ENCODE measurements at places on chromosomes 13 and 19.

- DNase-seq: no peak
Observed at GRCh38 chr19:4362831-4363545, 19.6 kb downstream of the MPND start.

GRCh38 chr13:36259361-36260137 is 38.1 kb downstream of the CCDC169 start:
- no peak for DNase-seq

- DNase-seq: peak; percentile 92
Observed at GRCh38 chr13:41061914-41062837, 867 bp downstream of the WBP4 start.

GRCh38 chr13:27699952-27700351 is 78.3 kb downstream of the POLR1D start:
- no peak for DNase-seq

GRCh38 chr13:51912091-51912490 is 50.3 kb downstream of the CCDC70 start:
- DNase-seq: peak; percentile 19

- DNase-seq: peak; percentile 16
Observed at GRCh38 chr19:12769689-12770088, 5.7 kb downstream of the HOOK2 start.

DNA sequence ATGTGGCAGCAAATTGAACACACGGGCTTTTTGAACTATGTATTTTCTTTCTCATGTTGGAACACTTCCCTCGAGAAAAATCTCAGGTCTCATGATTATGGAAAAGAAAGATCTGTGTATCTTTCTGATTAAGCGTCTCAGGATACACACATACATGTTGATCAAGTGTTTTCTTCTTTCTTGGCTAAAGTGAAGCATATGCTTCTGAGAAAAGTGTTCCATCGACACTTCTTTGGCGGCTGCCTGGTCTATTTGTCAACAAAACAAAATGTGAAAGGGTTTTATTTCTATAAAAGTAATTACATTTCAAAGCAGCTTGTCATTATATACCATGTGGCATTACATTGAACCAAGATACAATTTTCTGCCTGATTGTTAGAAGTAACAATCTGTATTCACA is 157.5 kb downstream of the DLEU7 start:
- DNase-seq: no peak

GRCh38 chr13:94662274-94662945 is 49.9 kb downstream of the SOX21 start:
- DNase-seq: peak; percentile 16

- no peak for DNase-seq
Observed at GRCh38 chr13:96415831-96416385, 326.0 kb downstream of the HS6ST3 start.

DNA sequence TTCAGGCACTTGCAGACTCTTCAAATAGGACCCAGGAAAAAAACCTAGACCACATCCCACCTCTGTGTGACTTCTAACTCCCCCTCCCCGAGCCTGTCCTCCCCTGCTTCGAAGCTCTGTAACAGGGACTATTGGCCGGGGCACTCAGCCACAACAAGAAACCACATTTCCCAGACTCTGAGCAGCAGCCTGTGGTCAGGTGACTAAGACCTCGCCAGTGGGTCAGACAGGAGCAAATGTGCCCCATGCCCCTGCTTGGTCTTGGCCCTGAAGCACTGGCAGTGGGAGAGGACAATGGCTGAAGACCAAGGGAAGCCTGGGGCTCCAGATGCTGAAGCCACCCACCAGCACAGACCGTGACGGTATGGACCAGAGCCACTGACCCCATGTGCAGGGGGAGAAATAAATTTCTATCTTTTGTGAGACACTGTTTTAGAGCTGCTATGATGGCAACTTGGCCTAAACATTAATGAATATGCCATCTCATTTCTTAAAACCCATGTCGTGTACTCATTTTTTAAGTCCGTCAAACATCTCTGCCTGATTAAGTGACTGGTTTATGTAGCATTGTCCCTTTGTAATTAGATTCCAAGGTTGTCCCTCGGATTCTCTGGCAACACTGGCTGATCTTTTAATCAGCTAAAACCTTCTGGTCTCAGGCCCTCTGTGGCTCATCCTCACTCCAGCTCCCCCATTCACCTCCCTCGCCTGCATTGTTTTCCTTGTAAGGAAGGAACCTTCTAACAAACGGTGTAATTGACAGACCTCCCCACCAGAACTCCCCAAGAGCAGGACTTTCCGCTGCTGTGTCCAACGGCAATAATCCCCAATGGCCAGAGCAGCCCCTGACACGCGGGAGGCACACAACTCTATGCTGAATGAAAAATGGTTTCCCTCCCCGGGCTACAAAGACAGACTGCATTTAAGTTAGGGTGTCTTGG is 98.4 kb downstream of the STK24 start:
- DNase-seq: no peak

DNA sequence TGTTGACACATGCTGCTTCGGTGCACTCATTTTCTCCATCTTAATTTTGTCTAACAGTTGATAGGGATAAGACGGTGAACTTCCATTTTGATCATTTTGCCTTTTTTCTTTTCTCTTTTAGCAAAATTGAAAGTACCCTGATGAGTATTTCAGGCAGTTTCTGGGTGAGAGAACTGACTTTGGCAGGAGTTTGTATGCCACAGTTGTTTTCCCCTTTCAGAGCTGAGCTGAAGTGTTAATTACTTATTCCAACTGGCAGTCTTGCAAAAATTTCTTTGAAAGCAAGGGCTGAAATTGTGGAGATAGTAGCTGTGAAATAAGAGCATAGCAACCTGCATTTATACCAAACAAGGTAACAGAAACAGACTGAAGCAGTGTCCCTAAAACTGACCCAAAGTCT is 180.2 kb downstream of the SLITRK5 start:
- DNase-seq: no peak

GRCh38 chr13:73355134-73355533 is 296.3 kb downstream of the KLF5 start:
- no peak for DNase-seq

DNA sequence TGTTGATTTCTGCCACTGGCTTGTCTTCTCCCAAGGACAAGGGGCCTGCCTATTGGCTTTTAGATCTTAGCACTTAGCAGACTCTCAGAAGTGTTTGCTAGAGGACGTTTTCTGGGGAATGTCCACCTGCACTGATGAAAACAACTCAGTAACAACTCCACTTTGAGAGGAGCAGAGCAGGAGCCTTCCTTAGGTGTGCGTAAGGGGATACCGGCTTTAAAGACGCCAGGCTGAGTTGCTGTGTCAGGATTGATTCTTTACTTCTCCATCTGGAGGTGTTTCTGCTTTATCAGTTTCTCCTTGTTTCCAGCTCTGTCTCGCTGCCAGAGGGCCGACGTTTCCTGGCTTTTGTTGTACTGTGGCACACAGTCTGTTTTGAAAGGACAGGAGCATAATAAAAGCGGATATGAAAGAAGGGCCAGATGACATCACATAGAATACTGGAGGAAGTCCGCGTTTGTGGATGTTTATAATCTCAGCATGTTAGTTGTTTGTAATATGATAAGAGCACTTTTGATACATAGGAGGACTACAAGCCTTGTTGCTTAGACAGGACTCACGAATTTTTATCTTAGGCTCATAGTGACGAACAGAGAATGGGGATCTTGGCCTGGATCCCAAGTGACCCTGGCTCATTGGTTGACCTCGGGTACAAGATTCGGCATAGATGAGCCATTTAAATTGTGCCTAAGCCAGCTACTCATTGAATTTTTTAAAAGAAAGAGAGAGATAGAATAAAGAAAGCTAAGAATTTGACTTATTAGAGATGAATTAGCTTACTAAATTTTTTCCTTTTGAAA is 34.6 kb downstream of the COL4A2 start:
- no peak for DNase-seq

DNA sequence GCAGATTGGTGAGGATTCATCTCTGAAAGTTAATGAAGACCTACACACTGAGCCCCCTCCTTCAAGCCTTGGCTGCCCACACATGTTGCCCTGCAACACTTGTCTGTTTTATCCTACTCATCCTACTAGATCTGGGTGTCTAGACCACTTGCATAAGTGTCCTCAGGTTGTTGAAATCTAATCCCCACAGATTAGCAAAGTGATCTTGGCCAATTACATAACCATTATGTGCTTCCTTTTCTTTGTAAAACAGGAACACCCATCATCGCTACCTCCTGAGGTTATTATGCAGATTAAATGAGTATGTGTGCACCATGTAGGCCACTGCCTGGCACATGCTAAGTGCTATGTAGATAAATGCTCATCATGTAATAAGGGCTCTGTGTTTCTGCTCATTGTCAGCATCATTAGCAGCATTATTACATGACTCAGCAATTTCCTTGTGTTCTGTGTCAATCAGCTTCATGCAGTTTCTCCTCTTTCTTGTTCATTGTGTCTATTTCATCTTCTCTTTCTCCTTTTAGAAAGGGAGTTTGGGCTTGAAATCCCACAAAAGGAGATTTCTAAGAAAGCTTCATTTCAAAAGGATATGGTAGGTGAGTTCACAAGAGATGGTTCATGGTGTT is 15.1 kb downstream of the ZNF175 start:
- no peak for DNase-seq

DNA sequence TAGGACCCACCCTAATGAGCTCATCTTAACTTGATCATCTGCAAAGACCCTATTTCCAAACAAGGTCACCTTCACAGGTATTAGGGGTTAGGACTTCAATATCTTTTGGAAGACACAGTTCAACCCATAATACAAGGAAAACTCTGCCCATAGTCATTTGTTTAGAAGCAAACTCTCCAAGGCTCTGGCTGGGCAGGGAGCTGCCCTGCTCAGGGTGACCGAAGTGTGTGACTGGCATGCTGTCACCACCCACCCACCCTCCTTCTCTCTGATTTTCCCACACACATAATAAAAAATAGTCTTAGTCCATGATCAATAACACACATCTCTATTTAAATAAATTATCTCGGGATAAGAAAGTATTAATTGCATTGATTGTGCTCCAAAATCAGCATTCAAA is 161.1 kb downstream of the KCTD15 start:
- no peak for DNase-seq

DNA sequence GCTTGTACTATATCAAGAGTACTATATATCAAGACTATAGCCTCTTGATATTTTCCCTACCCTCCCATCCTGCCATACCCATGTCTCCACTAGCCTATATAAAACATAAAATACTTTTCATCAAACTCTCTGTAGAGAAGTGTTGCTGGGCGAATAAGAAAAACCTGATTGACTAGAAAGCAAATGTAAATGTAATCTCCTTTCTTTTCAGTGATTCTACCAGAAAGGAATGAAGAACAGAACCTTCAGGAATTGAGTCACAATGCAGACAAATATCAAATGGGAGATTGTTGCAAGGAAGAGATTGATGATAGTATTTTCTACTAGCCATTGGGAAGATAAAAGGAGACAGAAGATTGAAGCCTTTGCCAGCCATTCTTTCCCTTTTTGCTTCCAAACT is 89.2 kb downstream of the KCNRG start:
- DNase-seq: no peak

DNA sequence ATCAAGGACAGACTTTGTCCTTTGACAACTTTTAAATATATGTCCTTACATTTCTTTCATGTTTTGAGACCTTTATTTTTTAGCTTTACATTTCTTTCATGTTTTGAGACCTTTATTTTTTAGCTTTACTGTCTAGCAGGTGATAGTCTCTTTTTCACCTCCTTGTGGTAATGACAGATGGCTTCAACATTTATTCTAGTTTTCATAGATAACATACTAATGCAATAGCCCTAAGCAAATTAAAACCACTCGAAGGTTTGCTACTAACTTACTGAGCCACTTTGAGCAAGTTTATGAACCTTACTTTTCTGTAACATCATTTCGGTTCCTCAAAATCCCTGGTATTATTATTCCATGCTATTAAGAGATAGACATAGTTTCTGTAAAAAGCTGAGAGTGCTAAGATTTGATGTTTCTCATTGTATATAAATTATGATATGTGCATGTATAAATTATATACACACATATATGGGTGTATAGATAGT is 4.5 kb downstream of the DACH1 start:
- DNase-seq: no peak

DNA sequence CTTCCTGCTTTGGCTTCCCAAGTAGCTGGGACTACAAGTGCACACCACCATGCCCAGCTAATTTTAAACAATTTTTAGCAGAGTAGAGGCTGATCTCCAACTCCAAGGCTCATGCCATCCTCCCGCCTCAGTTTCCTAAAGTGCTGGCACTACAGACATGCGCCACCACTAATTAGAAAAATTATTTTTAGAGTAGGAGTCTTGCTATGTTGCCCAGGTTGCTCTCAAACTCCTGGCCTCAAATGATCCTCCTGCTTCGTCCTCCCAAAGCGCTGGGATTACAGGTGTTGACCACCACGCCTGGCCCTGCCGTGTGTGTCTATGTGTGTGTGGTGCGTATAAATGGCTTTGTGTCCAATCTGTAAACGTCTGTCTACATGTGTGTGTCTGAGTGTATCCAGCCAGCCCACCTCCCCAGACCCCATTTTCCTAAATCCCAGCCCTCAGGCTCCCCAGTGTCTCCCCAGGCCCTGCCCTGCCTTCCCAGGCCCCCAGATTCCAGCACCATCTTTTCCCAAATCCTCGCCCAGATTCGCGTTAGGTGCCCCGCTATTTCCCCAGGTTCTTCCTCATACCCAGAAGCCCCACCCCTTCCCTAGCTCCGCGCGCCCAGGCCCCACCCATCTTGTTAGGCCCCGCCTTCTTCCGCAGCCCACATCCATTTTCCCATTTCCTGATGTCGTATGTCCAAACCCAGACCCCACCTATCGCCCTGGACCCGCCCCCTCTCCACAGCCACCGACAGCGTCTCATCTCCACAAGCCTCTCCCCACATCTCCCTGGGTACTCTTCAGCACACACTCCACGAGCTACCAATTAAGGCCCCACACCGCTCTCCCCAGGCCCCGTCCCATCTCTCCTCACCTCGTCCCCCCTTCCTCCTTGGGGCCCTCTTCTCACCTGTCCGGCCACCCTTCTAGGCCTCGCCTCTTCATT is 24.9 kb downstream of the SLC8A2 start:
- DNase-seq: no peak

- no peak for DNase-seq
Observed at GRCh38 chr13:109668433-109669233, 117.8 kb downstream of the IRS2 start.

GRCh38 chr13:112820318-112820717 is 130.5 kb downstream of the ATP11A start:
- no peak for DNase-seq

GRCh38 chr19:13627531-13627930 is 121.3 kb upstream of the CACNA1A start:
- DNase-seq: no peak

DNA sequence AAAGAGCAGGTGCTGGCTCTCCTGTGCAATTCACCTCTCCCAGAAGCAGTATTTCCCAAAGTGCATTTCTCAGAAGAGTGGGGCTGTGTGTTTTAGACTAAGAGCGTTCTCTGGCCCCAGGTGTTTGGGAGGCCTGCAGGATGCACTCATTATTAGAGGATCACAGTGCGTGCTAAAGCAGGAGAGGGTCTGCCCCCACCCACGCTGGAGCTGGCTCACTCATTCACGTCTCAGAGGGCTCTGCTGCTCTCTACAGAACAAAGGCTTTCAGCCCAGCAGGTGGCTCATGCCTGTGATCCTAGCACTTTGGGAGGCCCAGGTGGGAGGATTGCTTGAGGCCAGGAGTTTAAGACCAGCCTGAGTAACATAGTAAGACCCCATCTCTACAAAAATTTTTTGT is 756.7 kb downstream of the UQCRFS1 start:
- no peak for DNase-seq

GRCh38 chr13:29702912-29703351 is 107.4 kb upstream of the SLC7A1 start:
- peak; percentile 82 for DNase-seq

GRCh38 chr13:49567491-49567890 is 17.9 kb downstream of the RCBTB1 start:
- no peak for DNase-seq

- no peak for DNase-seq
Observed at GRCh38 chr13:98533912-98534311, 43.0 kb downstream of the STK24 start.

- no peak for DNase-seq
Observed at GRCh38 chr13:24764276-24764630, 284 bp downstream of the RNF17 start.
